ENCODE measurements at places on chromosomes 7 and 10.

DNA sequence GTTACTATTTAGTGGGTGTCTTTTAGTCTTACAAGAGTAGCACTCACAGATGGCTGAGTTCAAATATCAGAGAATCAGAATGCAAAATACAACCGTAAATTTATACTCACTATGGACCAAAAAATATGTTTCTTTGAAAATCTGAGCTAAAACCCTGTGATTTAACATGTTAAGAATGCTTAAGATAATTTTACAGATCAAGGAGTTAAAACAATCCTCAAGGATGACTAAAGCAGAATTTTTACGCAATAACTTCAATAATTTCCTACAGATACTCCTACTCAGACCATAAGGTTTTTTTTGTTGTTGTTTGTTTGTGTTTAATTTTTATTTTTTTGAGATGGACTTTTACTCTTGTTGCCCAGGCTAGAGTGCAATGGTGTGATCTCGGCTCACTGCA lies 47.9 kb upstream of the CCDC6 start:
- DNase-seq: no peak

GRCh38 chr10:48703531-48704122 lies 19.0 kb downstream of the WDFY4 start:
- DNase-seq: no peak

- DNase-seq: no peak
These were observed 13.0 kb upstream of the NDUFA5 start for GRCh38 chr7:123570390-123571182.

DNA sequence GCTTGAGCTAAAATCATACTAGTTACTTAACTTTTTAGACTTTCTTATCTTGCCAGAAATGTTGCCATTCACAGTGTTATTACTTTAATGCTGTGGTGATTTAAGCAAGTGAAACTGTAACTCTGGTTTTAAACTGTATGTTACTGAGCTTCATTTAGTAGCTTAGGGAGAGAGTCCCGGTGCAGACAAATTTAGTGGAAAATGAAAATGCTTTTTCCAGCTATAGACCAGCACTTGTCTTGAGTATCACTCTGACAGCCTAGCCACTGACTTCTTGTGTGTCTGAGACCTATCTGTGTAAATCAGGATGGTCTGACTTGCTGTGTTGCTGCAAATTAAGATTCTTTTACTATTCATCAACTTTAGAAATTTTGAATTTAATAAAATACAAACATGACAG lies 200.8 kb downstream of the CACNB2 start:
- DNase-seq: no peak

DNA sequence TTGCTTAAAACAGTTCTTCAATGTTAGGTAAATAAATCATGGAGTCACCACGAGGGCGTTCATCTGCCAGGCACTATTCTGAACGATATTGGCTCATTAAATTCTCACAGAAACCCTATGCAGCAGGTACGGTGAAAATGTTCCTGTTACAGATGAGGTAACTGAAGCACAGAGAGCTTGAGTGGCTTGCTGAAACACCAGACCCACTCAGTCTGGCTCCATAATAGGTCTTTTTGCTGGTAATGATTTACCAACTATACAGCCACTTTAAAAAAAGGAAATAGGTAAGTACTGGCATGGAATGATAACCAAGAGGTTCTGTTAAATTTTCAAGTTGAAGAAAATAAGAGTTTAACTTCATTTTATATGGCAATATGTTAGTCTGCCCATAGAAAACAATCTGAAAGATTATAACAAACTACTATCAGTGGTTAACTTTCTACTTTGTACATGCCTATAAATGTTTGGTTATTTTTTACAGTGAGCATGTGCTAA lies 1.3 kb upstream of the TM9SF3 start:
- DNase-seq: no peak

DNA sequence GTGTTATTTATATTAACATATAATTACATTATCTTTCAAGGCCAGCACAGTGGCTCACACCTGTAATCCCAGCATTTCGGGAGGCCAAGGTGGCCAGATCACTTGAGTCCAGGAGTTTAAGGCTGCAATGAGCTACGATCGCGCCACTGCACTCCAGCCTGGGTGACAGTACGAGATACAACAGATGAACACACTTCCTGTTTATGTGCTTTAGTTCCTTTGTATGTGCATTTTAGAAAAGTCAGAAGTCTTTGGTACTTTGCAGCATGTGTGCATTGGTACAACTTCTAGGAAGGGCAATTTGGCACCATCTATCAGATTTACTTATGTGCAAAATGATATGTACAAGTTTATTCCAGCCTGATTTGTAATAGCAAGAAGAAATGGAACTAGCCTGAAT lies 13.3 kb downstream of the SLC35G1 start:
- DNase-seq: no peak

GRCh38 chr10:130427216-130427722 lies 291.1 kb downstream of the GLRX3 start:
- DNase-seq: no peak

DNA sequence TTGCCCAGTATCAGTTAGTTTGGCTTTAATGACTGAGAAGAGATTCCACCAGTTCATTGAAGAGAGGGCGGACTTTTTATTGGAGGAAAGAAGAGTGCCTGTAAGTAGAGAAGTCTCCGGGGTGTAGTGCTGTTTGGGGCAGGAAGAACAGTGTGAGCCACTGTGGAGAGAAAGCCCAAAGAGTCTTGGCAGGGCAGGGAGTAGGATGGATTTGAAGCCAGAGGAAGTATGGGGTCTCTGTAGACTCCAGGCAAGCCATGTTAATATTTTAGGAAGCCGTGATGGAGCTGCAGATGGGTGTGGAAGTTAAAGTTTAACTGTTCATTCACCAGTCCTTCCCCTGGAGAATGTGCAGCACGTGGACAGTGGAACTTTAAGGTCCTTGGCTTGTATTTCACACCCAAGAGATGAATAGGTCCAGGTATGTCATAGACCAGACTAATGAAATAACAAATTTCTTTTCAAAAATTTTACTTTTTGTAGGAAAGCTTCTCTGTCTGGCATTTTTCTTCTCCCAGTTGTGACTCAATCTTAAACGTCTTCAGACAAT lies 54.1 kb downstream of the TCF7L2 start:
- DNase-seq: no peak

DNA sequence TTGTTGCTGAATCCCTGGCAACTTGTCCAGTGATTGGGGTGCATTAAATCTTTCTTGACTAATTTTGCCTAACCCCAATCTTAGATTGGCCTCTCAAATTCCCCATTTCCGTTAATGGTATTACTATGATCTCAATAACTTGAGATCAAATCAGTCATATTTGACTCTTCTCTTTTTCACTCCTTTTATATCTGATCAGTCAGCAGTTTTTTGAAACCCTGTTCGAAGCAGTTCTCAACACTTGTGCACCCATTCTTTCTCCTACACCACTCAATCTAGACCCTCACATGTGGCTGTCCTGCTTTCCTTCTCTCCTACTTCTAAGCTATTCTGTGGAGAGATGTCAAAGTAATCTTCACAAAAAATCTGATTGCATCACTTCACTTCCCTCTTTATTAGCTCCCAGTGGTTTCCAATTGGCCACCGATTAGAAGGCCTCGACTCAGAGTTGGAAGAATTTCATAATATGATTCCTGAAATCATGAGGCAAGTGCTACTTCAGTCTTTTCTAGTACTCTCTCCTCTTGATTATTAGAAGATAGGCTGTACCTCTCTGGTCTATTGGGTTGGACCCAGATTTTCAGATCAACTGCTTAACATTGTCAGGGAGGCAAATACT lies 128.9 kb downstream of the ZNF365 start:
- peak; percentile 51 for DNase-seq

DNA sequence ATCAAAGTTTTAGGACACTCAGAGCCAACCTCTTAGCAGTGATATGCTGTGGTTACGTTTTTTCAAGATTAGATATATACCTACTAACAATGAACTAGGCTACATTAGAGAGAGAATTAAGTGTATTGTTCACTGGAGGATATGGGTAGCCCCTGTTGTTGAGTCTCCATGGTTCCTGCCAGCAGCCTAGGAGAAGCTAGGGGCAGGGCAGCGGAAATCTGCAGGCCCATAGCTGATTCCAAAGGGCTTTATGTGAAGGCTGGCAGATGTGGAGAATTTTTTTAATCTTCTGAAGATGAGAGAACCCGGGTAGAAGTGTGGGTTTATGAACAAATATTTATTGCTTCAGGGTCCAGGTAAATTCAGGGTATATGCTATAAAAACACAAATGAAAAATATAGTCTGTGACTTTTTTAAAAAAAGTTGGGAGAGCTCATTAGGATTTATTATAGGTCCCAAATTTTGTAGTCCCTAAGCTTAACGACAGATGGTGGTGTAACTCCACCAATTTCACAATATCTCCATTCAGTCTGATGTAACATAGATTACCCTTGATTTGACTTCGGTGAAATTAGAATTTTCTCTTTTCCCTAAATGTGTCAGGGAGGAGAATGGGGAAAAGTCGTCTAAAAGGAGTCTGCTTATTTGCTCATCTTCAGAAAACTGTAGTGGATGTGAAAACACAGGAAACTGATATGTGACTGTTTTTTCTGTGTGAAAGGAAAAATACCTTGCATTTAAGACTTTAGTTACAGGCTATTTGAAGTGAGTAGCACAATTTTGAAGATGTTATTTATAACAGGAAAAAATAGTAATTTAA lies 163.0 kb upstream of the PPP1R3A start:
- DNase-seq: peak; percentile 75

GRCh38 chr10:45433716-45434469 lies 59.9 kb downstream of the ALOX5 start:
- DNase-seq: no peak

DNA sequence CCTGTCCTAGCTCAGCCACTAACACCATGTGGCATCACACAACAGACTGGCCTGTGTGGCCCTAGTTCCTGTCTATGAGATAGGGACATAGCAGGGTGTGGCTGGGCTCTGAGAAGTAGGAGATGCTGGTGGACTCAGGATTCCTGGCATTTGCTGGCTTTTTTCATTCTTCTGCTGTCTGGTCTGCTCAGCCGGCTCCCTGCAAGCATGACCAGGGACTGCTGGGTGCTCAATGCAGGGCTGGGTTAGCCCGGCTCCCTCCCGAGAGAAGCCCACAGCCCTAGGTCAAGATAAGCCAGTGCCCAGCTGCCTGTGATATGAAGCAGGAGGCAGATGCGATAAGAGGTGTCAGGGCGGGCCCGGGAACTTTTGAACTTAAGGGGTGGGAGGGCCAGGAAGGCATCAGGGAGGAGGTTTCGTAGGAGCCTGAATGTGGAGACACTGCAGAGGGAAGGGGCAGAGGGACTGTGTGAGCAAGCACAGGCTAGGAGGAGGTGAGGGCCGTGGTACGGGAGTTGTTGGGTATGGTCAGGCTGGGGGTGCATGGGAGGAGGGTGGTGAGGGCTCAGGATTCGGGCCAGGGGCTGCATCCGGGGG lies 3.5 kb downstream of the AQP1 start:
- DNase-seq: no peak

DNA sequence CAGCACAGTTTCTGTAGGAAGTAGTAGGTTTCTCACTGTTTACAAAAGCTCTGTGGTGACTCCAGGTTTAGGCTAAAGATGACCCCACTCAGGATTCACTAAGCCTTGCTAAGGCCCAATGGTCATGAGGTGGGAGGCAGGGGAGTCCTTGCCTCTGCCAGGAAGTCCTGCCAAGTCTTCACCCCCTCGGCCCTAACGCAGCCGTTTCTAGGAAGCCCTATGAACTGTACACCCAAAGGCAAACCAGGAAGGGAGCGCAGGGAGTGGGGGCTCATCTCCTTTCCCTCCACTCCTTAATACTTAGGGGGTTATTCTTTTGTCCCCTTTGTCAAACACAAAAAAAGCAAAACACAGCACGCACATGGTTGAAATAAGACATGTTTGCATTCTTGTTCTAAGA lies 64.6 kb downstream of the CTBP2 start:
- DNase-seq: no peak

DNA sequence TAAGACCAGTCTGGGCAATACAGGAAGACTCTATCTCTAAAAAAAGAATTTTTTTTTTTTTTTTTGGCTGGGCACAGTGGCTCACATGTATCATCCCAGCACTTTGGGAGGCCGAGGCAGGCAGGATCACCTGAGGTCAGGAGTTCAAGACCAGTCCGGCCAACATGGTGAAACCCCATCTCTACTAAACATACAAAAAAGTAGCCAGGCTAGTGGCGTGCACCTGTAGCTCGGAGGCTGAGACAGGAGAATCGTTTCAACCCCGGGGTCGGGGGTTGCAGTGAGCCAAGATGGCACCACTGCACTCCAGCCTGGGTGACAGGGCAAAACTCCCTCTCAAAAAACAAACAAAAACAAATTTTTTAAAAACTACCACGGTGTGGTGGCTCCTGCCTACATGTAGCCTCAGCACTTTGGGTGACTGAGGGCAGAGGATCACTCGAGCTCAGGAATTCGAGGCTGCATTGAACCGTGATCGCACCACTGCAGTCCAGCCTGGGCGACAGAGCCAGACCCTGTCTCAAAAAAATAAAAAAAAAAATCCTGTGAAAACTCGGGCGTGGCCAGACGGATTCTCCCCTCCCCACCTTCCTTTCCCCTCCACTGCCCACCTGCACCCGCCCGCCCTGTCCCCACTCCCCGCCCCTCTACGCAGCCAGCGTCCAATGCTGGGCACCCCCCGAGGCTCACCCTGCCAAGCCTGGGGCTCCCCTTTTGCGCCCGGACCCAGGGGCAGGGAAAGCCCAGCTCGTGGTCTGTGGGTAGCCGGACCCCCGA lies 745 bp upstream of the ORAI2 start:
- DNase-seq: no peak

- no peak for DNase-seq
These were observed 89.7 kb downstream of the GALNT11 start for GRCh38 chr7:152115021-152115718.

- DNase-seq: no peak
These were observed 13.0 kb upstream of the AP5Z1 start for GRCh38 chr7:4762121-4763055.

- DNase-seq: peak; percentile 41
These were observed 59.2 kb upstream of the MYL10 start for GRCh38 chr7:101688183-101688831.

DNA sequence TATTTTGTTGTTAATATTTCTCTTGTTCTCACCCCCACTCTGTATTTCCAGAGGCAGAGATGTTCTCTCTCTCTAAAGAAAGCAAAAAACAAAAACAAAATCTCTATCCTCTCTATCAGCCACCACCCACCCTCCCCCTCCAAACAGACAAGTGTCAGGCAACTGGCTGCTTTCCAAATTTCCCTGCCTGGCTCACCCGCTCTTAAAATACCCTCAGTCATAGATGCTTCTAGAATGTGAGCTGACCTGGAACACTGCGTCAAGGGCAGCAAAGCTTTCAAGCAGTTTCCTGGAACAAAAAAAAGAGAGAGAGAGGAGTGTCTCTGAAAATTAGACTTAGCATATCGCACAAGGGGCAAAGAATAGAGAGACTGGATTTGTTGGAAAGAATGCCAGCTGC lies 341.0 kb upstream of the ZMIZ1 start:
- DNase-seq: no peak

GRCh38 chr7:42081671-42082070 lies 155.3 kb downstream of the GLI3 start:
- DNase-seq: no peak

GRCh38 chr7:5266191-5267028 lies 16.3 kb upstream of the SLC29A4 start:
- DNase-seq: no peak
